SK-N-SH (cell line): ENCODE measurements at places on chromosomes 3 and 15. TPM values are rescaled to one million over a fixed set of nuclear protein-coding genes. Genes with fewer than 3 reads are reported as not detected.

GRCh38 chr3:114464548-114464947, 170.7 kb downstream of the TIGIT start:
- no peak for DNase-seq

GRCh38 chr3:178443634-178444033, 92.6 kb upstream of the KCNMB2 start:
- no peak for DNase-seq

DNA sequence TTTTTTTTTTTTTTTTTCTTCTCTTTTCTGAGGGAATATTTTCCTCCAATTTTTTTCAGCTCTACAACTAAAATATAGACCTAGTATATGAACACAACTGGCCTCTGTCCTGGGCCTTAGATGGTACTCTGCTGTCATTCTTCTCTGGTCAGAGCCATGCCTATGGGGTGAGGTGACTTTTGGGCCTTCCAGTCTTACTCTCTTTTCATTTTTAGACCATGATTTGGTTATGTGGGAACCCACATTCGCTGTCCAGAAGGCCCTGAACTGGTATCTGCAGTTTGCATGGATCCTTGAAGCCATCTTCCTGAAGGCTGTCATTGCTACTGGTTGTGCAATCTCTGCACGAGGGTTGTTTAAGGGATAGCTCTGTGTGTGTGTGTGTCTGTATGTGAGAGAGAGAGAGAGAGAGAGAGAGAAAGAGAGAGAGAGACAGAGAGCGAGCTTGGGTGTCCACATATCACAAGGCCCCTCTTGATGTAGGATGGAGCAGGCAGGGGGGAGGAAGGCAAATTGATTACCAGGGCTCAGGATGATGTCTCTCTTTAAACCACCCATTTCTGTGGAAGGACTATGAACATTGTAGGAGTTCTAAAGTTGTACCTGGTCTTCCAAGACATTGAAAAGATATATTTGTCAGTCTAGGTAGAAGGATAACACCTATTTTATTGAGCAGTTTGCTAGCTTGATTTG, 6.9 kb downstream of the TGFBR2 start:
- DNase-seq = no peak

GRCh38 chr3:32334675-32335074, 57.0 kb upstream of the CMTM7 start:
- DNase-seq = no peak

GRCh38 chr15:93428150-93428549, 339.1 kb upstream of the RGMA start:
- no peak for DNase-seq

GRCh38 chr3:37695138-37695537, 166.5 kb upstream of the CTDSPL start:
- no peak for DNase-seq

DNA sequence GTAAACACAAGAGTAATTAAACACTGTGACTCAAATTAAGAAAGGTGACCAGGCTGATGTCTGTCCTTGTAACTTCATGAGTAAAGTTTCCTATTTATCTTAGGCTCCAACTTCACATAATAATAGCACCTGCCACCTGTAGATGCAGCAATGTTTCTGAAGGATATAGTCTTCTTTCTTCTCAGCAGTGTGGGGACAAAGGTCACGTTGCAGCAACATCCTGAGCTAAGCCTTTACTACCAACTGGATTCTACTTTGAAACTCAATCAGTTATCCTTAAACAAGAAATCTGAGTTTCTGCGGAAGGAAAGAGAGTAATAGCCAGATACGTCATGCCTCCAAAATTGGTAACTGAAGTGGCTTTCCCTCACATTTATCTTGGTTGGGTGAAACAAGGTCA, 253.1 kb downstream of the RBMS3 start:
- DNase-seq = no peak

GRCh38 chr3:50687127-50687751, 12.5 kb downstream of the DOCK3 start:
- no peak for DNase-seq

GRCh38 chr3:83523470-83524073, 1435.2 kb upstream of the CADM2 start:
- DNase-seq = peak; percentile 25

GRCh38 chr3:113194823-113195401, 16.4 kb upstream of the BOC start:
- DNase-seq = peak; percentile 56

GRCh38 chr3:45508483-45509037, 86.0 kb upstream of the LIMD1 start:
- no peak for DNase-seq

- no peak for DNase-seq
These were observed 339.7 kb upstream of the EPHA3 start for GRCh38 chr3:88767746-88768145.

DNA sequence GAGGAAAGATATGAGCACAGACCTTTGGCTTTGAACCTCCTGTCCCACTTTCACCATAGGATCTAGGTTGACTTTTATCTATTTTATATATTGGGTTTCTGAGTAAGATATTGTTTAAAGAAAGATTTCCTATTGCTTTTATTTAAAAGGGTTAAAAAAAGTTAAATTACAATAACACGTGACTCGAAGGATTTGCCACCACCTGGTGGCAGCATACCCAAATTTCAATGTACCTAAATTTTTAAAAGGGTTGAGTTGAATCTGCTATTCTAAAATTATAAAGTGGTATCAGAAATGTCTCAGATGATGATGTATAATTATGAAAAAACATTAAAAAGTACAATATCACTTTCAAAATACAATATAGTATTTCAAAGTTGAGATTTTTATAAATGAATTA, 368.4 kb downstream of the MECOM start:
- no peak for DNase-seq

DNA sequence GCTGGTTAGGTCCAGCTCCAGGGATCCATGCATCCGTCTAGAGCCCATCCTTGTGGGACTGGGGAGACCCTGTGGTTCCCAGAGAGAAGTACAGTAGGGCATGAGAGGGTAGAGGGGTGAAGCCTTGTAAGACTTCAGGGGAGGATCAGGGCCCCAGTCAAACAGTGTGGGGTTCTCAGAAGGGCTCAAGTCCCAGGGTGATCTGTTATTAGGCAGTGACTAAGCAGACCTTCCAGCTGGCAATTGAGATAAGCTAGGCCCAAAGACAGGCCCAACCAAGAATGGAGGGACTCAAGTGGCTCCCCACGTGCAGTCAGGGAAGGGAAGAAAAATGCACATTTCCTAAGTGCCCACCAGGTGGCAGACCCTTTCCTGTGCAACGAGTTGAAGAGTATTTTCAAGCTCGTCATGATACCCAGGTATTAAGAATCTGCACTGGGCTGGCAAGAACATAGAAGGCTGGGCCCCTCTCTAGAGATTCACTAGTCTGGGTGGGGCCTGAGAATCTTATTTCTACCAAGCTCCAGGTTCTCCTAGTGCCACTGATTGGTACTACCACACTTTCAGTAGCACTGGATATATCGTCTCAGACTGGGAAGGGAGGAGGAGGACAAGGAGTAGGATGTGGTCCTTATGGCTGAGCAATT, 240.8 kb downstream of the NR1D2 start:
- DNase-seq = peak; percentile 44

DNA sequence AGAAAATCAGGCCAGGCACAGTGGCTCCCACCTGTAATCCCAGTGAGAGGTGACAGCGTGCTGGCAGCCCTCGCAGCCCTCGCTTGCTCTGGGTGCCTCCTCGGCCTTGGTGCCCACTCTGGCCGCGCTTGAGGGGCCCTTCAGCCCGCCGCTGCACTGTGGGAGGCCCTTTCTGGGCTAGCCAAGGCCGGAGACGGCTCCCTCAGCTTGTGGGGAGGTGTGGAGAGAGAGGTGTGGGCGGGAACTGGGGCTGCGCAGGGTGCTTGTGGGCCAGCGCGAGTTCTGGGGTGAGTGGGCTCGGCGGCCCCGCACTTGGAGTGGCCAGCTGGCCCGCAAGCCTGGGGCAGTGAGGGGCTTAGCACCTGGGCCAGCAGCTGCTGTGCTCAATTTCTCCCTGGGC, 252.6 kb downstream of the FOXP1 start:
- DNase-seq = no peak

GRCh38 chr3:160478338-160478737, 28.8 kb upstream of the TRIM59 start:
- DNase-seq = no peak

- DNase-seq = no peak
These were observed 200.5 kb downstream of the KLF13 start for GRCh38 chr15:31526916-31527690.

DNA sequence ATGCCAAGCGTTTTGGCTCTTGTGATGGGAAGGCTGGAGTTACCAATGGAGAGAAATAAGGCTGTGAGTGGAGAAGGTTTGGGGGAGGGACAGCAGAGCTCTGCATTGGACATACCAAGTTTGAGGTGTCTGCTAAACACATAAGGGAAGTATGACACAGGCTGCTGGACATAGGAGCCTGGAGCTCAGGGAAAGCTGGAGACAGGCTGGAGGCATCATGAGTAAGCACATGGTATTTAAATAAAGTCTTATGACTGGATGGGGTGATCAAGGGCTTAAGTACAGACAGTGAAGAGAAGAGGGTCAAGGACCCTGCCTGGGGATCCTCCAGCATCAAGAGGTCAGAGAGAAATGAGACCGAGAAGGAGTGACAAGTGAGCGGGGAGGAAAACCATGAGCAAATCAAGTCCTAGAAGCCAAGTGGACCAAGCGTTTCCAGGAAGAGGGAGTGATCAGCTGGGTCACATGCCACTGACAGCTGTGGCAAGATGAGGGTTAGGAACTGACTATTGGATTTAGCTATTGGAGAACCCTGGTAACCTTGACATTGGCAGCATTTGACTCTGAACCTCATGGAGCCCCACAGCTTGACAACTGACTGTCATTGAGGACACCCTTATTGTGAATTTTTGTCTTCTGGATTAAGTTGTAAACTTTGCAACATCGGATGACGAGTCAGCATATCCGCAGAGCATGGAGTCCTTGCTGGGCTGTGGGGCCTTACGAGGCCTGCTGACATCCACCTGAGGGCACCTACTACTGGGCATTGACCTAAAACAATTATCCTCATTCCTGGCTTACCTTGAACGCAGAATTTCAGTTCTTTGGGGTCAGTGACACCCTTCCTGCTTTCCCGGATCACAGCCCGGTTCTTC, 78.7 kb upstream of the ETV5 start:
- no peak for DNase-seq

DNA sequence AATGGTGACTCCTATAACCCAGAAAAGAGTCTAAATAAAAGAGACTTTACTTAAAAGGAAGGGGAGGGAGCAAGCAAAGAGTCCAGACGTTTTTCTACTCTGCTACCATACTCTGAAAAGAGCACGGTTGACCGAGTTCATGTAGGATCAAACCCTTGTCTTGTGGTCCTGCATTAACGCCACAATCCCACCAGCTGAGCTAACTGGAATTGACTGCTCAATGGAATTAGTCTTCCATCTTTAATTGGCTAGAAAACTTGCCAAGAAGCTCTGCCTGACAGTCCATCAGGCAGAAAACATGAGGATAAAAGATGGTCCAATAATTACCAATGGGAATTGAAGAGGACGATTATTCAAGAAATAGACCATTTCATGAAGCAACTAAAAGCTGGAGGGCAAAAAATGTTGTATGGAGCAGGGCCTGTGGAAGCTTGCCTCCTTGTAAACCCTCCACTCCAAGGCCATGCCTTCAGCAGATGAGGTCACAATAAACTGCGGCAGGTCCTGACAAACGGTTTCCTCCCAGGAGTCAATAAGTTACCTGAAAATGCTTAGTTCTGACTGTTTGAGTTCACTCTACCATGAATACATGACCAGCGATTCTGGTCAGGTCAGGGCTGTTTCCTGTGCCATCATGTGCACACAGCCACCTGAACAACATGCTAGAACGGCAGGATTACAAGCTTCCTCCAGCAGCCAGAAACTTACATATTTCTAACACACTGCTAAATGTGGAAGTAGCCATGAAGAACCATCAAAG, 35.6 kb upstream of the ARHGEF3 start:
- no peak for DNase-seq

DNA sequence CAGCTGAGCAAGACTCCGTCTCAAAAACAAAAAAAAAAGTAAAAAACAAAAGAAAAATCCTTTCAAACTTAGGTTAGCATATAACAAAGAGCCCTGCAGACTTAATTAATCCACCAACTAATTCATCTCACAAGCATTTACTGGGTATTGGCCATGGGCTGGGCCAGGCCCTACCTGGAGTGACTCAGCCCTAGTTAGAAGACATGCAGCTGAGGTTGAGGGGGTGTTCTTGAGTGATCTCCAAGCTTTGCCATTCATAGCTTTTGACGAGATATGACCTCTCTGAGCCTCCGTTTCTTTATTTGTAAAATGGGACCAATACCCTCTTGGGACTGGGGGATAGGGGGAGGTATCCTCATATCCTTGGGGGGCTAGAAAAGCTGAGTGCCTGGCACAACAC, 7.8 kb downstream of the FBXL22 start:
- DNase-seq = no peak

GRCh38 chr3:127546970-127547733, 43.4 kb downstream of the TPRA1 start:
- DNase-seq = peak; percentile 74

ZNF385D gene
- polyA plus RNA-seq = 1.3 and 1.8 TPM in 2 replicates

ZCWPW2 gene
- 0.13 and 0.15 TPM in 2 replicates for polyA plus RNA-seq

TMCO5A gene
- not detected in 2 replicates for polyA plus RNA-seq

DUOXA2 gene
- polyA plus RNA-seq = not detected in 2 replicates

BOC gene
- polyA plus RNA-seq = 5.8 and 6.6 TPM in 2 replicates

TGM4 gene
- 0.12 and 0.13 TPM in 2 replicates for polyA plus RNA-seq

CLDN16 gene
- 0.02 TPM in 2 replicates for polyA plus RNA-seq

ERC2 gene
- 1.6 and 2.4 TPM in 2 replicates for polyA plus RNA-seq

GP9 gene
- polyA plus RNA-seq = not detected in 2 replicates

ZBTB20 gene
- polyA plus RNA-seq = 0.43 and 1.1 TPM in 2 replicates

ADIPOQ gene
- polyA plus RNA-seq = not detected in 2 replicates
